ENCODE measurements at places on chromosomes 13 and 19.

DNA sequence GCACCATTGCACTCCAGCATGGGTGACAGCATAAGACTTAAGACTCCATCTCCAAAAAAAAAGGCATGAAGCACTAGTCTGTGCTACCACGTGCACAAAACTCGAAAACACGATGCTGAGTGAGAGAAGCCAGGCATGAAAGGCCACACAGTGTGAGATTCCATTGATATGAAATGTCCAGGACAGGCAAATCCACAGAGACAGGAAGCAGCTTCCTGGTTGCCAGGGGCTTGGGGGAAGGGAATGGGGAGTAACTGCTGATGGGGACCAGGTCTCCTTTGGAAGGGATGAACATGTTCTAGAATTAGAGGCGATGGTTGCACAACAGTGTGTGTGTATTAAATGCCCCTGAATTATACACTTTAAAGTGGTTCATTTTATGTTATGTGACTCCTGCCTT is 15.9 kb upstream of the JUND start:
- DNase-seq: no peak

GRCh38 chr13:113408562-113408961 is 44.6 kb upstream of the GRTP1 start:
- DNase-seq: no peak

GRCh38 chr19:19459073-19459472 is 53.6 kb downstream of the GATAD2A start:
- DNase-seq: peak; percentile 56

GRCh38 chr19:41144403-41144802 is 30.2 kb downstream of the CYP2F1 start:
- DNase-seq: peak; percentile 89

DNA sequence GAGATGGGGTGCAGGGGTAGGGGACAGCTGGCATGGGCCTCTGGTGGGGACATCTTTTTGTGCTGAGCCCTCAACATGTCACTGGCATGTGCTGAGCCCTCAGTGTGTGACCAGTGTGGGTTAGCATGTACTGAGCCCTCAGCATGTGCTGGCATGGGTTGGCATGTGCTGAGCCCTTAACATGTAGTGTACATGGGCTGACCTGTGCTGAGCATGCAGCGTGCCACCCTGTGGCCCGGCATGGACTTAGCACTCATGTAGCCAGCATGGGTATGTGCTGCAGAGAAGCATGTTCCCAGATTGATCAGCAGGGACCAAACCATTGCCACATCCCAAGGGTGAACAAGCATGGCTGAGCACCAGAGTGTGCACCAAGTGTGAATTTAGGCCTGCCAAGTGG is 11.5 kb downstream of the HIPK4 start:
- no peak for DNase-seq

DNA sequence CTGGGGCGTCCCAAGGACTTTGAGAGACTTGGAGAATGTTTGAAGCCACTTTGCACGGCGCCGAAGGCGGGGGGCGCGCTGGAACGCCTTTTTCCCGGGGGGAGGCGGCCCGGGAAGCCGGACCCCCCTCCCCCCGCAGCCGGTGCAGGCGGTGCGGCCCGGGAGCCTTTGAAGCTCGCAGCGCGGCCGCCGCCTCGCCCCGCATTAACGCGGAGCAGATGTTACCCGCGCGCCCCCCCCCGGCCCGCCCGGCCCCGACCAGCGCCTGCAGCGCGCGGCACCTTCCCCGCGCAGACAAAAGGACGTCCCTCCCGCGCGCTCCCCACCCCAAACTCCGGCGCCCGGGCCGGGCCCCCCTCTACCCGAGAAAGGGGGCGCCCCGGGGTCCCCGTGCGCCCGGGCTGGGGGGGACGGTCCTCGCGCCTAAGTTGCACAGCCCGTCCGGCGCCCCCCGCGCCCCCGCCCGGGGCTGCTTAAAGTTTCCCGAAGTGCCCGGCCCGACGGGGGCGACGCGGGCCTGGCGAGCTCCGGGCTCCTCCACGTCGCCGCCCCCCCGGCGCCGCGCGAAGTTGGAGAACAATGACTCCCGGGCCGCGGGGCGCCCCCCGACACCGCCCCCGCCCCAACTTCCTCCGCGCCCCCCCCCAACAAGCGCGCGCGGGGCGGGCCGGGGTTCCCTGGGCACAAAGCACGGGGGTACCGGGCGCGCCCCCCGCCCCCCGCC is 685 bp downstream of the TCF3 start:
- DNase-seq: peak; percentile 26

DNA sequence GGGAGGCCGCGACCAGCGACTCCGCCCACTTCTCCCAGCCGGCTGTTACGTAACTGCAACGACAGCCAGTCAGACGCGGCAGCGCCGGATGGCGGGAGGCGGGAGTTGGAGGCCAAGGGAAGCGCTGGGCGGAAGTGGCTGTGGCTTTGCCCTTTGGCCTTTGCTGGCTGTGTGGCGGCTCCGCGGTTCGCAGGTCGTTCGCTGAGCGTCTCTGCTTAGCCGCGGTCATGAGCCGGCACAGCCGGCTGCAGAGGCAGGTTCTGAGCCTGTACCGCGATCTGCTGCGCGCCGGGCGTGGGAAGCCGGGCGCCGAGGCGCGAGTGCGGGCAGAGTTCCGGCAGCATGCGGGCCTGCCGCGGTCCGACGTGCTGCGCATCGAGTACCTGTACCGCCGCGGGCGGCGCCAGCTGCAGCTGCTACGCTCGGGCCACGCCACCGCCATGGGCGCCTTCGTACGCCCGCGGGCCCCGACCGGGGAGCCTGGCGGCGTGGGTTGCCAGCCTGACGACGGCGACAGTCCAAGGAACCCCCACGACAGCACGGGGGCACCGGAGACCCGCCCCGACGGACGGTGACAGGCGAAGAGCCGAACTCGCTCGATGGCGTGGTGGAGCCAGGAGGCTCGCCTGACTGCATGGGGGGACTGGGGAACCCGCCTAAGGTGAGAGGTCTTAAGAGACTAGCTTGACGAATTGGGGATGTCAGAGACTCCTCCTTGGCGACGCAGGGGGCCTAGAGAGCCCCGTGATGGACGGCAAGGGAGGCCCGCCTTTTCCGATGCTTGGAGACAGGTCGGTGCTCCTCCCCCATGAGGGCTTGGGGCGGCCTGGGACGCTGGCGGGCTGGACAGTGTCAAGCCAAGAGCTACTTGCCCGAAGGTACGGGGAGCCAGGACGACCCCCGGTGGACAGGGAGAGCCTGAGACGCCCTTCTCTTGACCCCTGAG is at the start of gene SDHAF1:
SDHAF1 (plus strand) TSS at position 141 of the 946 bp plus-strand sequence; CDS start at position 228, 87 bp downstream.
- DNase-seq: peak; percentile 91

Measured in CD4-positive, alpha-beta T cell treated with Interleukin-4 for 4 hours (primary cell).